ENCODE measurements at places on chromosomes 2 and 18. TPM values are rescaled to one million over a fixed set of nuclear protein-coding genes. Genes with fewer than 3 reads are reported as not detected.

The CDK15 gene
- not detected for total RNA-seq

The SERPINB3 gene
- total RNA-seq, result not detected

The IL36G gene
- not detected for total RNA-seq

The DNAH7 gene
- total RNA-seq, result 16.5 TPM

The KIAA2012 gene
- 0.47 TPM for total RNA-seq

The GDF7 gene
- total RNA-seq, result 0.16 TPM

The PDE1A gene
- 42.1 TPM for total RNA-seq

GRCh38 chr2:99672766-99673350, 183.0 kb upstream of the REV1 start:
- no peak for DNase-seq

DNA sequence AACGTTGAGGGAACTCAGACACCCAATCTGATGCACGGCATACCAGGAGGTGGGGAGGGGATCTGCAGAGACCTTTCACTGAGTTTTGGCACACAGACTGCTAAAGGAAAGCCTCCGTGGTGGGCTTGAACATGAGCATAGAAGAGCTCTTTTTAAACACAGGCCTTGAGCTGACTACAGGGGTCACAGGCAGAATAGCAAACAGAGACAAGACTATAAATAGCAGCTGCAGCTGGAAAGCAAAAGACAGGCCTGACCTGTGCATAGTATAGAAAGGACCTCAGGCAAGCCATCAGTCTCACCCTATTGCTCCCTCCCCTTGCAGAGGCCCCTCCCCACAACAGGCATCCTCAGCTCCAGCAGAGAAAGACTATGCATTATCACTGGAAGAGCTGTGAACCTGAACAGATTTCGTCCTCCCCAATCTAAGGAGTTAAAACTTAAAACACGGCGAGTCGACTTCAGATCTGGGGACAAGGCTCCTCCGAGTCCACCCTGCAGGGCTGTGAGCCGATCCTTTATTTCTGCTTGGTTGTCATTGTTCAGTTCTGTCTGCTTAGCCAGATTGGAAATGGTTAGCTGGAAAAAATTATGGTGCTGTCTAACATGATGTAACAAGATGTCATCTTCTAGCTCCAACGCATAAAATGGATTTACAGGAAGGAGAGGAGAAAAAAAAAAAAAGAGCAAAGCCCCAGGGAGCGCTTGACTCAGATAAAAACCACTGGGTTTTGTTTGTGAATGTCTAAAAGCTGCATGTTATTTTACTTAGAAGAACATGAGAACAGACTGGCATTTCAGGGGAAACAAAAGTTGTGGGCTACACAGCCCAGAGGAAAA, 25.2 kb upstream of the LCLAT1 start:
- no peak for DNase-seq

DNA sequence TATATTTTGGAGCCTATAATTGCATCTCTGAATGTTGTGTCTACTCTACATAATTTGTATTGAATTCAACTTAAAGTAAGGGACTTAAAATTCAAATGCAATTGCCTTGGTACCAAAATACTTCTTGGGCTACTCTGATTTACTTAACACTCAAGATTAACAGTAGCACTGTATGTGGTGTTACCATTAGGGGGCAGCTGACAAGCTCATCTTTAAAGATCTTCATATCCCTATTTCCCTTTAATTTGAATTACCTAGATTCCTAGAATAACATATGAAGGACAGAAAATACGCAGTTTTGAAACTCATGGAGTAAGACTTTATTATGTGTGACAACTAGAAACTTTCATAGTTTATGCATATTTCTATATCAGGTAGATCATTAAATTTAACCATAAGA, 37.4 kb upstream of the FAP start:
- DNase-seq, result no peak

GRCh38 chr2:239908744-239909143, 116.4 kb downstream of the NDUFA10 start:
- DNase-seq, result no peak

GRCh38 chr18:45386041-45386655, 229.1 kb upstream of the SLC14A2 start:
- no peak for DNase-seq

DNA sequence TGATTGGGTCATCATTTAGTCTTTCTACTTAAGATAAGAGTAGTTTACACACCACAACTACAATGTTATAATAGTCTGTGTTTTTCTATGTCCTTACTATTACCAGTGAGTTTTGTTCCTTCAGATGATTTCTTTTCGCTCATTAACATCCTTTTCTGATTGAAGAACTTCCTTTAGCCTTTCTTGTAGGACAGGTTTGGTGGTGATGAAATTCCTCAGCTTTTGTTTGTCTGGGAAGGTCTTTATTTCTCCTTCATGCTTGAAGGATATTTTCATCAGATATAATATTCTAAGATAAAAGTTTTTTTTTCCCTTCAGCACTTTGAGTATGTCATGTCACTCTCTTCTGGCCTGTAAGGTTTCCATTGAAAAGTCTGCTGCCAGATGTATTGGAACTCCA, 38.0 kb upstream of the SLC16A14 start:
- DNase-seq, result no peak

All from occipital lobe (tissue), 3 donors.